Cardiac fibroblast (primary cell): ENCODE measurements at places on chromosomes 16 and 17.

DNA sequence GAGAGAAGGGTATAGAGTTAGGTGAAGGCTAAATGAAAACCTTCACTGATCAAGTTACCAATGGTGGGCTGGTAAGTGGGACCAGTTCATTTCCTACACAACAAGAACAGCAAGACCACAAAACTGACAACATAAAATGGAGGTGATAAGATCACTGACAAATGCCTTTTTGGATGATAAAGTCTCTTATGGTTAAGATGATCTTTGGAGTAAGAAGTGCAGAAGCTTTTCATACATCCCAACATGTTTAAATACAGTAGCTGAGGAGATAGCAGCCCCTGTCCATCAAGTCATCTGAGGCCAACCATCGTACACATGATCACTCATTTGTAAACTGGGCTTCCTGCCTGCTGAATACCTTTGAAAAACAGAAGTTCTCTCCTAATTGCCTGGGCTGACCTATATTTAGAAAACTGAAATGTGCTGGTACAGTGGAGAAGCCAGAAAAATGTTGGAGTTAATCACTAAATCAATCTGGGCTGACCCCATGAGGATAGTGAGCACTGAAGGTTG lies 259.0 kb upstream of the ZFHX3 start:
- no peak for DNase-seq

DNA sequence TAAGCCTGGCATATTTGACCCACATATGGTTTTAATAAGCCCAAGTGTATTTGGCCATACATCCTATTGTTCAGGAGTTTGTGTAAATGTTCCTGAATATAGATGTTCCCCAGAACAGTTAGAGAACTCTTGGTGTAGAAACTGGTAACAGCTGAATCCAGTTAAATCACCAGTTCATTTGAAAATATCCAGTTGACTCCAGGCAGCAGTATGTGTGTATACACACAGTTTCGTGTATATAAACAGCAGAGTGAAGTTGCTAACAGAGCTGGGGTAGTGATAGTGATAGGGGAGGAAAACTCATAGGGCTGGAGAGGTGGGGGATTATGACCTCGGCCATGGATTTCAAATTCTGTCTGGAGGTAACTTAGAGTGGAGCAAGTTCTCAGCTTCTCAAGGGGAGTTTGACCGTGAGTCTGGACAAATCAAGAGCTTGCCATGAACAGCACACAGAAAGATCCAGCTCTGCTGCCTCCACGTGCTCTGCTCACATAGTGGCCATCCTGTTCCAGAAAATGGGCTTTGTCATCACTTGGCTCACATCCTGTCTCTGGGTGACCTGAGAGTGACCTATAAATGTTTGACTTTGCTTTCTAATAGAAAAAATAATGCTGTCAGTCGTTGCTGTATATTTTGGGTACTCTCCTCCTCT lies 30.6 kb upstream of the MMD start:
- DNase-seq = peak; percentile 91

DNA sequence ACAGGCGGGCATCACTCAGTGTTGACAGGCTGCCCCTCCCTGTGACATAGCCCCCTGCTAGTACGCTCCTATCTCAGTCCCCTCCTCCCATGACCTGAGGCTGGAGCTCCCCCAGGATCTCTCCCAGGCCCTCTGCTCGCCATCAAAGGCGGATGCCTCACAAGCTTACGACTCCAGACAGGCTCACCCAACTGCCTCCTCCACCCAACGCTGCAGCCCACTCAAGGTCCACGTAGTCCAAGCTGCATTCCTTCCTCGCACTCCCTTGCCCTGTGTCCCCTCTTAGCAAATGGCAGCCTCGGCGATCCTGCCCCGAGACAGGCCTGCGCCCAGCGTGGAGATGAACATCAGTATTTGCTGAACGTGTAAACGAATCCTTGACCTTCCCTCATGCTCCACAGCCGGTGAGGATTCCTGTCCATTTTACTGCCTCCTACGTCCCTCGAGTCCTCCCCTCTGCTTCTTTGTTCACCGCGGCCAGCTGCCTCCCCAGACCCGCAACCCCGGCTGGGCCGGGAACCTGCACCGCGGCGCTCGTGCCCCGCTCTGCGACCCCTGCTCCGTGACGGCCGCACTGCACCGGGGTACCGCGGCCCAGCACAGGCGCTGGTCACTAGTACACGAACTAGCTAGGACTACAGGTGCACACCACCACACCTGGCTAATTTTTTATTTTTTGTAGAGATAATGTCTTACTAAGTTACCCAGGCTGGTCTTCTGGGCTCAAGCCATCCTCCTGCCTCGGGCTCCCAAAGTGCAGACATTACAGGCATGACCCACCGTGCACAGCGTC lies 838 bp upstream of the TMEM97 start:
- no peak for DNase-seq

DNA sequence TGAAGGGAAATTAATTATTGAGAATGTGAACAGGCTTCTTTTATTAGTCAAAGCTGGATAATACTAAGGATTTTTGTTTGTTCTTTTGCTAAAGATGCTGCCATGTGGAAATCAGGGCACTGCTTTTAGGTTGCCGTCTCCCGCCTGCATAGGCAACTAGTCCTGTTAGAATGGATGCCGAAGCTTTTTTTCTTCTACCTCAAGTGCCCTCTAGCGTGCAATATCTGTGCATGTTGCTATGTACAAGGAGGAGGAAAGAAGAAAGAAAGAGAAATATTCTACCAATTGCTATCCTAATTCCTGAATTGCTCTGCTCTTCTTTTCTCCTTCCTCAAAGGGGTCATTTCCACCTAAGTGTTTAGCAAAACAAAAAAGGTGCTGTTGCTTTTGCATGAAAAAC lies 5.2 kb upstream of the CDH8 start:
- DNase-seq = peak; percentile 63

GRCh38 chr16:22318690-22319358 lies 21.6 kb downstream of the POLR3E start:
- DNase-seq = peak; percentile 50

GRCh38 chr16:84119368-84119767 lies 2.6 kb upstream of the MBTPS1 start:
- DNase-seq = no peak

- peak; percentile 50 for DNase-seq
Measured at GRCh38 chr17:48052956-48053757, 5.0 kb downstream of the NFE2L1 start.

- no peak for DNase-seq
Measured at GRCh38 chr16:77686385-77686784, 35.9 kb upstream of the NUDT7 start.

GRCh38 chr17:55273579-55274354 lies 9.0 kb downstream of the HLF start:
- peak; percentile 7 for DNase-seq

DNA sequence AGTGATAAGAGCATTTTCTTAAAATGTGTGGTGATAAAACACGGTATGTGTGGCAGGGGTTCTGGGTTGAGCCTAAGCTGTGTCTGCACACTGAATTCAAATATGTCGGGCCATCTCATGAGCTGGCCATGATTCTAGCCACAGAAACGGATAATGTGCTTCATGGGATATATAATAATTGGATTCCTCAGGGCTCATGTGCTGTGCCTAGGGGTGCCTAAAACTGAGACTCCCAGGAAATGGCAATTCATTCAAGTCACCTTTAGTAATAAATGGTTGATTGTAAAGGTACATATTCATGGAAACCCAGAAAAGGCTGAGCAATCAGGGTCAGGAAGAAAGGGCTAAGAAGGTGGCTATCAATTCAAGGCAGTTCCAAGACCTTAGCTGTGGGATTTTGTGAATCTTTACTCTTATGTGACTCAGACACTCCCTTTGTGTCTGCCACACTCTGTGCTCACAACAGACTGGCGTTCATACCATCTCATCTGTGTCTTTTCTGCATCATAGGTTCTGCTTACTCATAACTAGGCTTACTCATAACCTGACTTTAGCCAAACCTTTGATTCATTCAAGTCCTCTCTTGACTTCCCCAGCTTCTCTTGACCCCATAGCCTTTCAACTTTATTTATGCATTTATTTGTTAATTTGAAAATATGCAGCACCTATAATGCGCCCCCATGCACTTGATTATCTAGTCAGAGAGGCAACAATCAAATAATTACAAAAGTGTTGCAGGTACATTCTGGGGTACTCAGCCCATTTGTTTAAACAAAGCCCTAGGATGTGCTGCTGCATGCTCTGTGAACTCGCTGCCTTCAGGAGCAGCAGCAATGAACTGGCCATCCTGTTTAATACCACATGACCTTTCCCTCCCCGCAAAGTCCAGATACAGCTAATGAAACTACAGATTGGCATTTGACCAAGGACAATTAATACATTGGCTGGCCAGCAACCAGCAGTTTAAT lies 28.4 kb upstream of the MED13 start:
- peak; percentile 96 for DNase-seq

DNA sequence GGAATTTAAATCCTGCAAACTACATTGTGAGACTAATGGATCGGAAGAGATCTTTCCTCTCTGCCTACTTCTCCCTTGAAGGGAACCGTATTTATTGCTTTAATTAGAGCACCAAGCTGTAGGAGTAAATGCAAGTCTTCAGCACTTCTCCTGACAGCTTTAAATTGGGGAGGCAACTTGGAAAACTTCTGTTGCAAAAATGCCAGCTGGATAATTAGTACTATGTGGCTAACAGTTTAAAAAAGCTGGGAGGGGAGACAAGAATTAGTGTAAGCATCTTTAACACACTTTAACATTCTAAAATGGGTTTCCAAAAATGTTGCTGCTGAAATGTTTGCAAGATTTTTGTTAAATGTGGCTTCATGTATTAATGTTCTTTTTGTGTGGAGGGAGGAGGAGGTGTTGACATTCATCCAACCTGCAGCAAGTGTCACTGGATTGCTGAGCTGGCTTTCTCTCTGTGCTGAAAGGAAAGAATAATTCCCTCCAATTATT lies 108.5 kb downstream of the PCTP start:
- no peak for DNase-seq

- peak; percentile 85 for DNase-seq
Measured at GRCh38 chr17:62627219-62627903, at the start of gene MRC2. MRC2 (plus strand) TSS chr17:62627670; CDS start chr17:62627803, 133 bp downstream.

DNA sequence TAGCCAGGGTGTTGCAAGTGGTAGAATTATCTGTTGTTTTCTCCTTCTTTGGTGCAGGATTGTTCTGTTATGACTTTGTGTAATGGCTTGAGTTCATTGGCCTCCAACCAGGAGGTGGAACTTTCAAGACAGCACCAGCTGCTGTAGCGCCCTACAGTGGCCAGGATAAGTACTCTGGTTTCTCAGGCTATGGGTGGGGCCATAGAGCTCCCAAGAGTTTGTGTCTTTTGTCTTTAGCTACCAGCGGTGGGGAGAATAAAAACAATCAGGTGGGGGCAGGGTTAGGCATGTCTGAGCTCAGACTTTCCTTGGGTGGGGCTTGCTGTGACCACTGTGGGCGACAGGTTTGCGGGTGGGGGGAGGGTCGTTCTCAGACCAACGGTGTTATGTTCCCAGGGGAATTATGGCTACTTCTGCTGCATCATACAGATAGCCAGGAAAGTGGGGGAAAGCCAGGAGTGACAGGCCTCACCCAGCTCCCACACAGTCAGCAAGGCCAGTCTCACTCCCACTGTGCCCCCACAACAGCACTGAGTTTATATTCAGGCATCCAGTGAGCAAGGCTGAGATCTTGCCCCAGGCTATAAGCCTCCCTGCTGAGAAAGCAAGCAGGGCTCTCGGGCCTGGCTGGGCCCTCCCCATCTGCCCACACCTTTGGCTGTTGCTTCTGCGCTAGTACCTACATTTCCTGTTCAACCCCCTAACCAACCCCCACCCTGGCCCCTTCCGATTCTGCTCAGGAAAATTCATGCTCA lies 15.4 kb downstream of the ABCA10 start:
- DNase-seq = peak; percentile 8

- DNase-seq = peak; percentile 66
Measured at GRCh38 chr17:44197980-44198720, 1.5 kb downstream of the ATXN7L3 start.

- no peak for DNase-seq
Measured at GRCh38 chr17:5813357-5813756, 229.0 kb upstream of the NLRP1 start.
